HuH-7.5 (cell line): ENCODE measurements at places on chromosomes 6 and 20.
A peak's percentile ranks its signal among the peaks of the same experiment; 100 is the strongest.

GRCh38 chr6:107646176-107646575 lies 156.3 kb downstream of the SOBP start:
- DNase-seq, result no peak

- no peak for DNase-seq
Observed at GRCh38 chr20:32451682-32452461, 93.7 kb downstream of the ASXL1 start.

DNA sequence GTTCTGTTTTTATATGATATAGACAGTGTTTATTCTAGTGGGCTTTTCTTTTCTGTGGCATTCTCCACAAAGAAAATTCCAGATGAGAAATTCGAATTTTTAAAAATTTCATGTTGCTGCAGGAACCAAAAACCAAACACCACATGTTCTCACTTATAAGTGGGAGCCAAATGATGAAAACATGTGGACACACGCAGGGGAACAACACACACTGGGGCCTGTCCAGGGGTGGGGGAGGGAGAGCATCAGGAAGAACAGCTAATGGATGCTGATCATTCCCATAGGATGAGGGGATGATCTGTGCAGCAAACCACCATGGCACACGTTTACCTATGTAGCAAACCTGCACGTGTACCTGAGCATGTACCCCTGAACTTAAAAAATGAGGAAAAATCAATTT lies 499.0 kb upstream of the SLC35B3 start:
- no peak for DNase-seq

GRCh38 chr6:38068854-38069590 lies 249.5 kb downstream of the ZFAND3 start:
- DNase-seq, result no peak

DNA sequence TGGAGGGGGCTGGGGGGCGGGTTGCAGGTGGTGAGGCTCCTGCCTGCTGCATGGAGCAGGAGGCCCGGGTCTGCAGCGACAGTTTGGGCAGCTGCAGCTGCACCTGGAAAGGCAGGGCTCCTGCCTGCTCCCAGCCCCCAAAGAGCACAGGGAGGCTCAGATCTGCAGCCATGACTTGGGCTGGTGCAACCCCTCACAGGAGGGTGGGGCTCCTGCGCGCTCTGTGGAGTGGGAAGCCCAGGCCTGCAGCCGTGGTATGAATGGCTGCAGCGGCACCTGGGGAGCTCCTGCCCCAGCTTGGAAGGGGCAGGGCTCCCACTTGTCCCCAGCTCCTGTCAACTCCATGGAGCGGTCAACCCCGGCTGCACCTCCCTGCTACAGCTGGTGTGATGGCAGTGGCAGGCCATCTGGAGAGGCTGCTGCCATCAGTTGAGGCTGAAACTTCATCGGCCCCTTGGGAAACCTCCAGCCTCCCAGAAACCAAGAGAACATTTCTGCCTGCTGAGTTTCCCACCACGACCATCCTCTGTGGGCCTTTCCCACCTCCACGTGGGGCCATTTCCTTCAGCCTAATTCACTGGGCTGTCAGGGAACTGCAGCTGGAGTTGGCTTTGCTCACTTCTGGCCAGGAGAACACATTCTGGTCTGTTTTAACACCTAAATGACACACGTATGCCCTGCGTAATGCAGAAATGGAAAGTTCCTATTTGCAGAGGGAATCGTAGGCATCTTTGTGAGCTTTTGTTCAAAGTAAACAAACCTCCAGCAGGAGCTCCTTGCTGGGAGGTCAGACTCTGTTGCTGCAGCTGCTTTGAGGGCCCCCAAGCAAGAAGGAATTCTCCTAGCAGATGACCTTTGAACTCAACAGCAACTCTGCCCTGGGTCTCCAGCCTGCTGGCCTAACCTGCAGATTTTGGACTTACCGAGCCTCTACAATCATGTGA lies 429.0 kb downstream of the PREX1 start:
- DNase-seq, result peak; percentile 54

- DNase-seq, result no peak
Observed at GRCh38 chr6:119481976-119482375, 132.4 kb upstream of the MAN1A1 start.

GRCh38 chr6:125421836-125422235 lies 120.1 kb upstream of the HDDC2 start:
- no peak for DNase-seq

DNA sequence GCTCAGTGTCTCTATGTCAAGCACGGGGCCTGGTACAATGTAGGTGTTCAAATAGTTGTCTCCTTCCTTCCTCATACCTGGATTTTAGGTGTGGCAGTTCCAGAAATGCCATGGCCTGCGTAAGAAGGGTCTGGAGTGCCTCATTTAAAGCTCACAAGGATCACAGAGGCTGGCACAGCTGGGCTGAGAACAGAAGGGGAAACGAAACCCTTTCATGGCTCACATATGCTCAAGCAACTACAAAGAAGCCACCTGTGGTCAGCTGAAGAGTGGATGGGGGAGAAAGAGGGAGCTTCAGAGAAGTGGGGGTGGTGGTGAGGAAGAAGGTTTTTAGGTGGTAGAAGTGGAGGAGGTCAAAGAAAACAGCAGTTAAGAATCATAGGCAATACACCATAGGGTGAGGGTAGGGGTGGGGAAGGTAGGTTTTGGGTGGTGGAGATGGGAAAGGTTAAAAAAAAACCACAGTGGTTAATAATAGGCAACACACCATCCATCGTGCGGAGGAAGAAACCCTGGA lies 17.0 kb upstream of the TOP1 start:
- no peak for DNase-seq

GRCh38 chr6:125066964-125067363 lies 86.6 kb upstream of the TPD52L1 start:
- no peak for DNase-seq
